BJ (cell line): ENCODE measurements at places on chromosomes 1 and 21.

DNA sequence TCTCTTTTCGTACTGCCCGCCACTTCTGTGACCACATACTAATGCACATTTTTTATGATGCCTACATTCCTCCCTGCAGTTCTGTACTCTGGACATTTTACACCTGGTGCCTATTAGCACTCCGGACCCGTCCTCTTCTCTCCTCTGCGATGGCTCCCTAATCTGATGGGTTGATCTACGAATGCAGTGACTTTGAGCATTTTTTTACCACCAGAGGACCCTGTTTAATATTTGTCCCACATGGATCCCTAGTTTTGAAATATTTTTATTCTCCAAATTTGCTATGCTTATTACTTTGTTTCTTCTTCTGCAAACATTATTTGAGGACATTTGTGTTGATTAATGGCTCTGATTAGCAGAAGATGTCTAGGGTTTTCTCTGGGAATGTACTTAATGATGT lies 5.2 kb downstream of the PPFIA4 start:
- DNase-seq: no peak

DNA sequence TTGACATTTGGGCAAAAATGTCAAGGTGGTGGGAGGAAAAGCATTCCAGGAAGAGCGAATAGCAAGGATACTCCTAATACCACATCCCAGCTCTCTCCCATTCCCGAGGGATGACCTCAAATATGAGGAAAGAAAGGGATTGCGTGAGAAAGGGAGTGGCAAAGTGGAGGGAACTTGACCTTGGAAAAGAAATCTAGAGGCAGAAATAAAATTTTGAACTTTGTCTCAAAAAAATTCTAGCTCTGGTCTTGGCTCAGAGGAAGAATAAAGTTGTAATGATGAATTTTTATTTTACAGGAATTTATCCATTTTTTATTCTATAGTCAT lies 127.8 kb downstream of the TBX19 start:
- no peak for DNase-seq

- no peak for DNase-seq
These were observed 34.2 kb upstream of the TTC34 start for GRCh38 chr1:2835650-2836159.

DNA sequence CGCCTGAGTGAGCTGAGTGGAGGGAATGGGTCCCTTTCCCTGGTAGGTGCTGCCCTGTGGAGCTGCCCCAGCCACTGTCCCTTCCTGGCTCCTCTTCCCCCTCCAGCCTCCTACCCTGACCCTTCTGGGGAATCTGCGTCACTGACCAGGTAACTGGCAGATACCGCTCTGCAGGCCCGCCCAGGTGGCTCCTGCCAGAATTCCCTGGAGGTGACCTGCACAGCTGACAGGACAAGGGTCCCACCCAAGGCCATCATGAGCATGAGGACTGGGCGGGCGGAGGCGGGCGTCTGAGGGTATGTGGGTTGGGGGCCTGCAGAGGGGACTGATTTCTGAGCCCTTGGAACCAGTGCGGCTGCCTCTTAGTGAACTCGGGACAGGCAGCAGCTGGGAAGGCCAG lies 32.5 kb downstream of the DHRS3 start:
- no peak for DNase-seq

- DNase-seq: no peak
These were observed 21.0 kb downstream of the VASH2 start for GRCh38 chr1:212971312-212971711.

GRCh38 chr1:36913484-36914060 lies 120.7 kb downstream of the GRIK3 start:
- no peak for DNase-seq

GRCh38 chr1:116738673-116739370 lies 15.4 kb upstream of the CD2 start:
- no peak for DNase-seq

GRCh38 chr1:3068564-3069431 lies at the start of gene PRDM16:
PRDM16 (plus strand) TSS chr1:3069203; CDS start chr1:3069260, 57 bp downstream.
- DNase-seq: no peak

DNA sequence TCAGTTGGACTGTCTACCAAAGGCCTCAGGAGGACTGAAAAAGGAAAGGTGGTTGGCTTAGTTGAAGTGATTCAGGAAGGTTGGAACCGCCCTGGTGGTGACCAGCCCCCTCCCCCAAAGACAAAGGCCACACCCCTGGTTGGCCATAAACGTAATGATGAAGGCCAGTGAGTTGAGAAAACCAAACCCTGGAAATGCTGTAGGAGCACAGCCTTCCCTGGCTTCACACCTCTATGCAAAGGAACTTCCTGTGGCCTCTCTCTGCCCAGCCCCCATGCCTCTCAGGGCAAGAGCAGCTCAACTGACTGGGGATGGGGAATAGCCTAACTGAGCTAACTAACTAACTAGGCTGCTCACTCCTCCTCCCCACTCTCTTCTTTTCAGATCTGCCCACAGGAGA lies 90.4 kb downstream of the NPHP4 start:
- DNase-seq: no peak

GRCh38 chr1:47886141-47886540 lies 111.0 kb downstream of the TRABD2B start:
- DNase-seq: no peak

DNA sequence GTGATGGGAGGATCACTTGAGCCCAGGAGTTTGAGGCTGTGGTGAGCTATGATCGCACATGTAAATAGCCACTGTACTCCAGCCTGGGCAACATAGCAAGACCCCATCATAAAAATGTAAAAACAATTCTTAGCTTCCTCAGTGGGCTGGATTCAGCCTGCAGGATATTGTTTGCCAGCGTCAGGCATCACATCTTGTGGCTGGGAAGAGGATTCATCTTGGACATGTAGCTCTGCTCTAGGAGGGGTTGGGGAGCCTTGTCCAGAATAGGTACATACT lies 19.3 kb upstream of the ST3GAL3 start:
- no peak for DNase-seq

- DNase-seq: no peak
These were observed 186.6 kb downstream of the GRIK1 start for GRCh38 chr21:29753216-29753615.

- no peak for DNase-seq
These were observed 18.8 kb downstream of the LAMB3 start for GRCh38 chr1:209633335-209633997.
